Mesothelial cell of epicardium (in vitro differentiated cells): ENCODE measurements at places on chromosomes 16 and 17.

GRCh38 chr17:80501741-80502577 is 25.6 kb upstream of the NPTX1 start:
- no peak for DNase-seq
- H3K36me3 ChIP-seq = no peaks in the 10 kb centered on the region
- peaks cover 57% of the 10 kb centered on the region for H3K27me3 ChIP-seq
- peak overlapping the region; percentile 3 for H3K4me3 ChIP-seq
- peaks cover 8% of the 10 kb centered on the region for H3K4me1 ChIP-seq

GRCh38 chr17:38844261-38844757 is 9.2 kb downstream of the RPL23 start:
- peaks cover 4% of the 10 kb centered on the region for H3K4me1 ChIP-seq
- DNase-seq = no peak
- H3K36me3 ChIP-seq = peaks cover 15% of the 10 kb centered on the region
- H3K27me3 ChIP-seq = no peaks in the 10 kb centered on the region
- peak overlapping the region; percentile 72 for H3K27ac ChIP-seq

DNA sequence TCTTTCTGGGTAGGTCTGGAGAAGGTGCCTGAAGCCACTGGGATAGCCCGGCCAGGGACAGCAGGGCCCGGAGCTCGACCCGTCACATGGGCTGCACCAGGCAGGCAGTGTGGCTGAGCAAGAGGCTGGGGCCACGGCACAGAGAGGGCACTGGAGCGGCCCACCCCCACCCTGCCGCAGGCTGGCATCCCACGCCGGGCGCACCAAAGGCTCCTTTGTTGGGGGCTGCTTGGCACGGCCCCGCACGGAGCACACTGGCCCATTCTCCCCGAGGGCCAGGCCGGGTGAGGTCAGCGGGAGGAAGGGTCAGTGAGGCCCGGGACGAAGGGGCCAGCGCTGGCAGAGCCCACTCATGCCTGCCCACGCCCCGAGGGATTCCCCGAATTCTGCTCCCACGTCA is 36.5 kb upstream of the PVALEF start:
- no peaks in the 10 kb centered on the region for H3K4me1 ChIP-seq
- no peaks in the 10 kb centered on the region for H3K36me3 ChIP-seq
- H3K27me3 ChIP-seq = no peaks in the 10 kb centered on the region
- H3K4me3 ChIP-seq = no peak overlapping the region
- no peak for DNase-seq
- no peak overlapping the region for H3K27ac ChIP-seq

DNA sequence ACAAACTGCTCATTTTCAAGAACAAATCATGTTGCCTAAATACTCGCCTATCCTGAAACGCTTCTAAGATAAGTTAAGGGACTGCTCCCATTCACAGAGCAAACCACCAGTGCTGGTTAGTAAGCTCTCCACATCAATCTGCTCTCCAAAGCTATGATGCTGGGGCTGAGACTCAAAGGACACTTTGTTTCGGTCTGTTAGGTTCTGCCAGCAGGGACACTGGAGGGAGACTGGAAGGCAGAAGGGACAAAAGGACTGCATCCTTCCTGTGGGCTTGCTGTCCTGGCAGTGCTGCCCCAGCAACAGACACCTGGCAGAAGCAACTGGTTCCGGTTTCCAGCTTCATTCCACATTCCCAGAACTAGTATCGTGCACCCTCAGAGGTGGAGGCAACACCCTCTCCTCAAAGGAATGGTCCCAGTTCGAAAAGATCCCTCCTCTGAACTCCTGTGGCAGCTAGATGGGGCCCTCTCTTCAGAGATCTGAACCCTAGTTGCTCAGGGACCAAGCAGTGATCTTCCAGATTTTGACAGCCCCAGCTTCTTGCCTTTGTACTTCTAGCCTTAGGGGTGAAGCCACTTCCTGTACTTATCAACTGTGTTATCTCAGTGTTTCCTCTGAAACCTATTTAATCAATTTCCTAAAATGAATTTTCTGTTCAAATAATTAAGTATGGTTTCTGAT is 73.4 kb upstream of the GSG1L start:
- peaks cover 63% of the 10 kb centered on the region for H3K36me3 ChIP-seq
- H3K27ac ChIP-seq = no peak overlapping the region
- no peaks in the 10 kb centered on the region for H3K27me3 ChIP-seq
- DNase-seq = no peak

DNA sequence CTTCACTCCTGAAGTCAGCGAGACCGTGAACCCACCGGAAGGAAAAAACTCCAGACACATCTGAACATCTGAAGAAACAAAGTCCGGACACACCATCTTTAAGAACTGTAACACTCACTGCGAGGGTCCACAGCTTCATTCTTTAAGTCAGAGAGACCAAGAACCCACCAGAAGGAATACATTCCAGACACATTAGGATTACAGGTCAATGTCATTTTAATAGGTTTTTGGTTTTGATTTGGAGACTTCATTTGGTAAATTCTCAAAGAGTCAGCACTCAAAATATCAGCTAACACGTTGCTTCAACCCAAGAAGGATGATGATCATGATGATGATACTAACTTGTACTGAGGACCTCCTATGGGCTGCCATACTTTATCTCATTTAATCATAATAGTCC is 7.6 kb upstream of the BMERB1 start:
- H3K27me3 ChIP-seq = peaks cover 28% of the 10 kb centered on the region
- H3K4me1 ChIP-seq = no peaks in the 10 kb centered on the region
- H3K4me3 ChIP-seq = no peak overlapping the region
- no peak overlapping the region for H3K27ac ChIP-seq
- no peaks in the 10 kb centered on the region for H3K36me3 ChIP-seq

- H3K4me1 ChIP-seq = peaks cover 15% of the 10 kb centered on the region
- no peak for DNase-seq
- H3K27me3 ChIP-seq = no peaks in the 10 kb centered on the region
- no peaks in the 10 kb centered on the region for H3K36me3 ChIP-seq
- H3K4me3 ChIP-seq = no peak overlapping the region
- H3K27ac ChIP-seq = no peak overlapping the region
Observed at GRCh38 chr17:65498816-65499215, 62.6 kb downstream of the AXIN2 start.

- H3K36me3 ChIP-seq = peaks cover 67% of the 10 kb centered on the region
- no peaks in the 10 kb centered on the region for H3K4me1 ChIP-seq
- no peaks in the 10 kb centered on the region for H3K27me3 ChIP-seq
- no peak for DNase-seq
- no peak overlapping the region for H3K27ac ChIP-seq
Observed at GRCh38 chr16:74903901-74904678, 80.8 kb downstream of the WDR59 start.

DNA sequence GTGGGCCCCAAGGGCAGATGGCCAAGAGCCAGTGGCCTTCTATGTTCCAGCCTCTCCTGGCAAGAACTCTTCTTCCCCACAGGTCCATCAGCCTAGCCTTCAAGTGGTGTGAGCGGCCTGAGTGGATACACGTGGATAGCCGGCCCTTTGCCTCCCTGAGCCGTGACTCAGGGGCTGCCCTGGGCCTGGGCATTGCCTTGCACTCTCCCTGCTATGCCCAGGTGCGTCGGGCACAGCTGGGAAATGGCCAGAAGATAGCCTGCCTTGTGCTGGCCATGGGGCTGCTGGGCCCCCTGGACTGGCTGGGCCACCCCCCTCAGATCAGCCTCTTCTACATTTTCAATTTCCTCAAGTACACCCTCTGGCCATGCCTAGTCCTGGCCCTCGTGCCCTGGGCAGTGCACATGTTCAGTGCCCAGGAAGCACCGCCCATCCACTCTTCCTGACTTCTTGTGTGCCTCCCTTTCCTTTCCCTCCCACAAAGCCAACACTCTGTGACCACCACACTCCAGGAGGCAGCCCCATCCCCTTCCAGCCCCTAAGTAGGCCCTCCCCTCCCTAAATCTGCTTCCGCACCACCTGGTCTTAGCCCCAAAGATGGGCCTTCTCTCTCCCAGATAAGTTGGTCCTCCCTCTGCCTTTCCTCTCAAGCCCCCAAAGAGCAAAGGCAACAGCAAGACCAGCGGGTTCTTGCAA is 5.2 kb downstream of the G6PC3 start:
- H3K27ac ChIP-seq = no peak overlapping the region
- peaks cover 16% of the 10 kb centered on the region for H3K4me1 ChIP-seq
- no peak for DNase-seq
- peaks cover 22% of the 10 kb centered on the region for H3K36me3 ChIP-seq
- no peak overlapping the region for H3K4me3 ChIP-seq
- H3K27me3 ChIP-seq = no peaks in the 10 kb centered on the region

DNA sequence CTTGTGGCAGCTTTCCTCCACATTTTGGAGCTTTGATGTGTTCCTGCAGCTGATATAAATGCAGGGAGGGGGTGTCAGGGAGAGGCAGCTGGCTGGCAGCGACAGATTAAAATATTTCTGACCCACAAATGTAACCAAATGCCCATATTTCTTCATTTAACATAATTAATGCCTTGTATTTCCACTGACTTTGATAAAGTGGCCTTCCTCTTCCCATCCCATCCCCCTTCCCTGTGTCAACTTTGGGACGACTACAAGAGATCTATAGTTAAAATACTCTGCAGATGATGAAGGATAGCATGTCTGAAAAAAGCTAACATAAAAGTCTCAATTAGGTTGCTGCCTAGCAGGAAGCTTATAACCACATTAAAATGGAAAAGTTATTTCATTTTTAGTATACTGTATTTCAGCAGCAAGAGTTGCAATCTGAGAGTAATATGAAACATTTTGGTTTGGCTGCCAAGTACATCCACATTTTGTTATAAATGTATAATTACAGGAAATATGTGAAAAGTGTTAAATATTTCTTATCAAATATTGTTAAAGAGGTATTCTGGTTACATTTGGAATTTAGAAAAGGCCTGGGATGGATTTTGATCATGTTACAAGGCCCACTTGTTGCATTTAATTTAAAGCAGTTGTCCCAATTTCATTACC is 238.7 kb upstream of the TBX2 start:
- H3K4me1 ChIP-seq = peaks cover 63% of the 10 kb centered on the region
- peak overlapping the region; percentile 15 for H3K4me3 ChIP-seq
- H3K27ac ChIP-seq = peak overlapping the region; percentile 98
- no peaks in the 10 kb centered on the region for H3K27me3 ChIP-seq

GRCh38 chr16:58034774-58035173 is 9.2 kb downstream of the MMP15 start:
- no peak overlapping the region for H3K27ac ChIP-seq
- H3K36me3 ChIP-seq = peaks cover 5% of the 10 kb centered on the region
- H3K4me3 ChIP-seq = no peak overlapping the region
- H3K27me3 ChIP-seq = no peaks in the 10 kb centered on the region
- no peak for DNase-seq
- H3K4me1 ChIP-seq = peaks cover 31% of the 10 kb centered on the region

GRCh38 chr17:1532836-1533602 is 16.6 kb upstream of the INPP5K start:
- no peak for DNase-seq
- no peaks in the 10 kb centered on the region for H3K27me3 ChIP-seq
- peaks cover 36% of the 10 kb centered on the region for H3K36me3 ChIP-seq
- no peak overlapping the region for H3K27ac ChIP-seq
- peaks cover 3% of the 10 kb centered on the region for H3K4me1 ChIP-seq

DNA sequence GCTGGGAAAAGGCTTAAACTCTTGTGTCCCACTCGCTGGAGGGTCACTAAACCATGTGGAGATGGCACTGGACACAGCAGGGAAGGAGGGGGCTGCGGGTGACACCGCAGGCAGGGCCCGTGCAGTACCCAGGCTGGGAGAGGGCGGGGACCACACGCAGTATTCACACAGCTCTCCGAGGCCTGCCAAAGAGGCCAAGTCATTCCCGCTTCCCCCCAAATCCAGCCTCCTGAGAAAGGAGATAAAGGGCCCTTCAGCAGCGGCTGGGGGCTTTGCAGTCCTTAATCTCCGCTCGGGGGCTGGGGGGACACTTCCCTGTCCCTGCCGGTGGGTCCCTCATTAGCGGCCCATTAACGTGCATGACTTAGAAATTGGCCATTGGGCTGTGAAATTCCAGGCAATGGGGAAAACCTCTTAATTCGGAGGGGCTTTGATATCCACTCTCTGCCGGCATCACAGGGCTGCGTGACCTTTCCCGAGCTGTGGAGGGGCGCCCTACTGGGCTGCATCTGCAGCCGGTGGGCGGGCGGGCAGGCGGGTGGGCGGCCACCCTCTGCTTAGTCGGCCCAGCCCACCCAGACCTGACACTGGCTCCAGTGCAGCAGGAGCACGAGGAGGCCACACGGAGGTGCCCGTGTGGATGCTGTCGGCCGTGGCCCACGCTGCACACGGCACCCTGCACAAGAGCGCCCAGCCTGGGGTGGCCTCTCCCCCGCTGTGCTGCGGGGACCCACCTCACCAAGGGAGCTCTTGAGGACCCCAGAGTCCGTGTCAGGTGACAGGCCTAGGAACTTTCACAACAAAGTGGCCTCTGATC is 2.6 kb upstream of the SLC38A8 start:
- H3K4me1 ChIP-seq = peaks cover 16% of the 10 kb centered on the region
- no peak overlapping the region for H3K4me3 ChIP-seq
- peaks cover 1% of the 10 kb centered on the region for H3K36me3 ChIP-seq
- H3K27me3 ChIP-seq = peaks cover 42% of the 10 kb centered on the region

DNA sequence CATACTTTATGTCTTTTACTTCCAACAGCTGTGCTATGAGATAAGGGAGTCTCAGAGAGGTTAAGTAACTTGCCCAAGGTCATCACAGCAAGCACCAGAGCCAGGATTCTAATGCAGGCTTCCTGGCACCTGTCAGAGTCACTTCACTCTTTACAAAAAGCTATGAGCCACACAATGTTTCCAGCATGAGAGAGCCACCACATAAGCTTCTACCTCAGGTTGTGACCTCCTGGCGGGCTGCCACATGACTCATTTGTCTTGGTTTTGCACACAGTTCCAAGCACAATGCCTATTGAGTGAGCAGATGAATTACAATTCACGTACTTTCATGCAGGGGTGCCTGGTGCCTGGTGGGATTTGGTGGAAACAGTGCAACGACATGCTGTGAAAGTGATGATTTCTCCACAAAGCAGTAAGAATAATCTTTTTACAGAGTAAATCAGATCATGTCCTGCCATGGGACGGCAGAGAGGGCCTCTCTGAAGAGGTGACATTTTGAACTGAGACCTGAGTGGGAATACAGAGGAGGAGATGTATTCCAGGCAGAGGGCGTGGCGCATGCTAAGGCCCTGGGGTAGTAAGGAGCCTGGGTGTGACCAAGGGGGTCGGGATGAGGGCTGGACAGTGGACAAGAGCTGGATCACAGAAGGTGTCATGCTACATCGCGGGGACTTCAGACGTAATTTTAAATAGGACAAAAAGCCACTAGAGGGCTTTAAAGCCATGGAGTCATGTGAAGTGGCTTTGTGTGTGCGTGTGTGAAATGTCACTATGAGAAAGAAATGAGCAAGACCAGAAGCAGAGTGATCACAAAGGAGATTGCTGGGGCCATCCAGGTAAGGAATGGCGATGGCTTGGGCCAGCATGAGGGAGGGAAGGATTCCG is 53.4 kb downstream of the CACNG3 start:
- peaks cover 33% of the 10 kb centered on the region for H3K27me3 ChIP-seq
- no peaks in the 10 kb centered on the region for H3K36me3 ChIP-seq
- H3K4me1 ChIP-seq = no peaks in the 10 kb centered on the region
- DNase-seq = no peak

DNA sequence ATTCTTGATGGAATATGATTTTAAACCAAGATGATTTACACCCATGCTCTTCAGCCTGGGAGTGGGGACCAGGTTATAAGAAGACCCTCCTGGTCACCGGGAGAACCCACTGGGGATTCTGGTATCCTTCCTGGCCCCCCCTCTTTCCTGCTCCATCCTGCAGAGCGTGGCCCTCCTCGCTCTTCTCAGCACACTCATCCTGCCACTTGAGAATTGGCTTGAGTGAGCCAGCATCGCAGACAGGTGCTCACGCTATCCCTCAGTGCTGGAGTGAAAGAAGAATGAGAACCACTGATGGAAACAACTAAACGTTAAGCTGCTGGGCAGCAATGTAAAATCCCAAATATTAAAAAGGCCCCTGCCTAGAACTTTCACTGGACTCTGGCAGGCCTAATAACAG is 98.0 kb downstream of the CYTH1 start:
- no peaks in the 10 kb centered on the region for H3K27me3 ChIP-seq
- peaks cover 41% of the 10 kb centered on the region for H3K4me1 ChIP-seq
- no peak for DNase-seq
